ENCODE measurements at places on chromosomes 6 and 20. TPM values are rescaled to one million over a fixed set of nuclear protein-coding genes. Genes with fewer than 3 reads are reported as not detected.

GRCh38 chr20:58554541-58554940 lies 39.3 kb upstream of the APCDD1L start:
- no peak for DNase-seq

DNA sequence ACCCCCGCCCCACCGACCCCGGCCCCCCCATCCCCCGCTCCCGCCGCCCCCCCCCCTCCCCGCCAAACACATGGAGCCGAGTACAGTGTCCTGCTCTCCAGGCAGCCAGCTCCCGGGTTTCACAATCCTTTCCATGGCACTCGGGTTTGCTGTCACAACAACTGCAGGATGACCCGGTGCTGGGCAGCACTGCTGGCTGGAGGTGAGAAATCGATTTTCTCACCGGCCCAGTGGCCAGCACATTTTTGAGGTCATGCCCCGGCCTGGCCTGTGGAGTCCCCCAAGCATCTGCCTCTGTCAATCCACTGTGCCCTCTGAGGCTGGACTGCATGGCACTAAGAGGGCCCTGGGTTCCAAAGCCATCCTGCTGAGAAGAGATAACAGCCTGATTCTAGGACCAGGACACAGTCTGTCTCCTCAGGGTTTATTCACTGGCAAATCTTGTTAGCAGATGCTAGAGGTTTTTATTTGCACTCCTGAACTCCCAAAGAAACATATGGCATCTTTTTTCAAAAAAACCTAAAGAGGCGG lies 129.5 kb downstream of the NFATC2 start:
- DNase-seq: no peak

DNA sequence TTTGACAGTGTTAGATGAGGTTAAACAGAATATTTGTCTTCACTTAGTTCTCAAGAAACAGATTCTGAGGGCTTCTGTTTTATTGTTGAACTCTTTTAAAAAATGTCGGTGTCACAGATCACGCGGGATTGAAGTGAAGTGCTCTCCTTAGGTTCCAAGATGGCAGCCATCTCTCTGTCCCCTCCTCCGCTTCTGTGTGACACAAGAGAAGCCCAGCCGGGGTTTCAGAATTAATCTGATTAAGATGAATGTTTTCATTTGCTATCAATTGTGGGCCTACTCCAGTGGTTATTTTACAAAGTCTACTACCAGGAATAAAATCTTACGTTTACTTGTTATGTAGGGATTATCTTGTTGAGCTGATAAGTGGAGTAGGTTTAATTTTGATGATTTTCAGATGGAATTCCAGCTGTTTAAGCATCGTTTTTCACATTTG lies 10.9 kb downstream of the HIVEP1 start:
- no peak for DNase-seq

DNA sequence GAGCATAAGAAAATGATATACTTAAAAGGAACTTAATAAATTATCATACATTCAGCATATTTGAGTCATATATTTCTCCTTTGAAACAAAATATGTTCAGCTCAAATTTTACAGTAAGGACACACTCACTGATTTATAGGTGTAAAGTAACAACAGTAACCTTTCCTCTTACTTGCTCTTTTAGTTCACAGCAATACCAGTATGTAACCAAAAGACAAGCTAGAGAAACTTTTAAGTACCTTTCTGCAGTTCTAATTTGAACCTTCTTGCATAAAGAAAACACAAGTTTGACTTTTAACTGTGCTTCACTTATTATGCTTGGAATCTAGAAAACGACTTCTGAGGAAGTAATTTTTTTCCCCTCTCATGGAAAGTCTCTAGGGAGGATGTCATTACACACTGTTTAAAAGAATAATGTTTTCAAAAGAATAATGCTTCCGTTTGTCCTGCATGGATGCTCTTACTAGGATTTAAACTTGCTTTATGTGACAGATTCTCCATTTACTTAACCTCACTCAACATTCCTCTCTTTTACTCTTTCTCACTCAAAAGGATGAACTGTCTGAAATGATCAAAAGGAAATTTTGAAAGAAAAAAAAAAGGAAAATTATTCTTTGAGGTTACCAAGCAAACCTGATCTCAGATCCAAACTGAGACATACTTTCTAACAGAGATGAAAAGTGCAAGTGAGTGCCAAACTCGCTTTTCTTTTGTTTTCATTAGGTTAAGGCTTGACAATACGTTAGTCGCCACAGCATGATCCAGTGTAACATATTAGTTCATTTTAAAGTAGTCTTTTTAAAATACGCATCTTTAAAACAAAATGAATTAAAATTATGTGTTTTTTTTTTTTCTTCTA lies 22.4 kb upstream of the CALHM6 start:
- DNase-seq: no peak

GRCh38 chr6:106381881-106382280 lies 21.4 kb downstream of the CRYBG1 start:
- DNase-seq: no peak

Gene PTCHD4
- total RNA-seq: 0.22 TPM

- DNase-seq: no peak
Measured at GRCh38 chr6:44674226-44675155, 287.0 kb downstream of the CDC5L start.

DNA sequence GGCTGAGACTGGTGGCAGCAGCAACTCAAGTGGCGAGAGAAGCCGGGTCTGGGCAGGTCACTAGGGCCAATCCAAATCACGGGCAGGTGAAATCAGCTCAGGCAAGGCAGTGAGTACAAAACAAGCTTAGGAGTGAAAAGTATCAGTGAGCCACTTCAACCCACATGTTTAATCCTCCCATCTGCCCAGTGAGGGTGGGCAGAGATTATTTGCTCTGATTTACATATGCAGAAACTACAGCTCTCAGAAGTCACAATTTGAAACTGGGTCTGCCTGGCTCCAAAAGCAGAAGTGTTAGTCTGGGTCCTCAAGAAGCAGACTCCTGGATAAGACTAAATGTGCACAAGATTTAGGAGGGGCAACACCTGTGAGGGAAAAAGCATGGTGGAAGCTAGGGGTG lies 173.7 kb upstream of the LRFN2 start:
- DNase-seq: no peak

GRCh38 chr20:58941471-58941870 lies 39.6 kb upstream of the NELFCD start:
- DNase-seq: no peak

DNA sequence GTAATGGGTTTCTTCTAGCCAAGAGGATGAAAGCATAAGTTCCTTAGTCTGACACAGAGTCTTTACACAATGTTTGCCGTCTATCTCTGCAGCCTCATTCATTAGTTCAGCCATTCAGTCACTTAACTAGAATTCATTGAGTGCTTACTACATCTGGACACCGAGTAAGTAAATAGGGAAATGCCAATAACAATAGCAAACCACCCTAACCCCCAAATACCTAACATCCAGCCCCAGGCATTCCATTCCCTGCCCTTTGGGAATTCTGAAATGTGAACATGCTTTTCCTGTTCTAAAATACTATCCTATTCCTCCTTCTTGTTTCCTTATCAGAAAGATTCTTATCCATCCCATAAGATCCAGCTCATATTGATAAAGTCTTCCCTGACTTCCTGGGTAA lies 277.6 kb upstream of the RNF217 start:
- DNase-seq: no peak

Gene BHLHE23
- total RNA-seq: not detected

DNA sequence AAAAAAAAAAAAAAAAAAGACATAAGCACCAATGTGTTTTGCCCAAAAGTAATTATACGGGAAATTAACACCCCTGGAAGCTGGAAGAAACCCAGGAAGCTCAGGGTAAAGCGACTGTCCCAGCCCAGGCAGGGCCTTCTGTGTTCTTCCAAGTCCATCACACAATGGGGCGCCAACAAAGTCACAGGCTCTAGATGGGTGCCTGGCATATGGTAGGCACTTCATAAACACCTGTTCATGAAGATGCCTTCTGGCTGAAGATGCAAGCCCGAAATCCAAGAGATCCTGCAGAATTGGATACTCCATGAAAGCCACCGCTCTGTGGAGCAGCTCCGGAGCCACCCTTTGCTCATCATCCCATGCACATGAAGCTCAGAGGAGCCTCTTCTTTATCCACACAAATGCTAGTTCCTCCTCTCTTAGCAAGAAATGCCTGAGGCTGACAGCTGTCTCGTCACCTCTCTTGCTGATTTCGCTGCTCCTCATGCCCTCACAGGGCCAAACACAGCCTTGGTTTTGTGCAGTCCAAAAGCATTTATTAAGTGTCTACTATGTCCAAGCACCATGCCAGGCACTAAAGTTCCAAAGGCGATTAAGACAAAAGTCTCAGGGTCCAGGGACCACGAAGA lies 76.6 kb downstream of the TRERF1 start:
- no peak for DNase-seq

- no peak for DNase-seq
Measured at GRCh38 chr20:32157611-32158010, 48.1 kb downstream of the TM9SF4 start.

DNA sequence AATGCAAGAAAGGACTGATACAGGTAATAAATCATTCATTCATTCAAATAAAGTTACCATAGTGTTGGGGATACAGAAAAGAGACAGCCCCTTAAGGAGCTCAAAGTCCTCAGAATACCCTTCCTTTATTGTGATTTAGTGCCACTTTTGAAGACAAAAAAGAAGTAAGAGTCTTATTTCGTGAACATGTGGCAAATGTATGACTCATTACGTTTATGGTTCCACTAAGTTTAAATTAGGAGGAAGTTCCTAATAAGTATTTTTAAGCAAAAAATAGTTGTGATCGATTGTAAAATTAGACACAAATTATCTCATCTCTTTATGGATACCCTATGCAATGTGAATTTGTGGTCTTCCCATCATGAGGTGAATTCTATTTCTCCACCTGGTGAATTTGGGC lies 38.5 kb upstream of the GCLC start:
- no peak for DNase-seq

Gene ZC2HC1B
- total RNA-seq: not detected
